ENCODE measurements at places on chromosomes 11 and 22.

DNA sequence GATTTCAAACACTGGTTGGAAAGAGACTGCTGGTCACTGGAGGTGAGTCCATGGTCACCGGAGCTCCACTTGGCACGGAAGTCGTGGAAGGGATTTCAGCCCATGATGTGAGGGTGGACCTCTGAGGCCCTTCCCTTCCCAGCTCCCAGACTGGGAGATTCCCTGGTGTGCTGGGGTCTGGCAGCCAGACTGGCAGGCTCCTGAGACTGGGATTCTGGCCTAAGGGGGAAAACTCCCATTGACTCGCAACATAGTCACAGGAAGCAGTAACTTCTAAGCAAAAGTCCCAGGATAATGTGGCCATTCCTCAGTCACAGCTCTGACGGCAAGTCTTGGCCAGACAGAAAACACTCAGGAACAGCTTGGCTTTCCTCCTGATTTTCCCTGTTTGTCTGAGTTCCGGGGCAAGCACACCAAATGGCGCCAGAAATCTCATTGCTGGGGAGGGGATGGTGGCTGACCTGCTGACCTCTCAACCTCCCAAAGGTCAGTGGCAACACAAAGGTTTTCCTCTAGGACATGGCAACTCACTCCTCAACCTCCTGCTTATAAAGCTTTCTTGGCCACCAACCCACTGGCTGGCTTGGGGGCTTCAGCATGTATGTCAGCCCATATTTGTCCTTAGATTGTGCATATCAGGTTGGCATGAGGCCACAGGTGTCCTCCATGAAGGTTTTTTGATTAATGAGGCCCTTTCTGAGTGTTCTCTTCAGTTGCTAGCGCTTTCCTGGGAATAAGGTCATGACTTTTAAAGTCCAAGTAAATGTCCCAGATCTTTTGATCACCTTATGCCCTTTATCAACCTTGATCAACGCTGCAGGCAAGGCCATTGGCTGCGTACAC, 99.5 kb downstream of the CCDC81 start:
- no peak for DNase-seq

DNA sequence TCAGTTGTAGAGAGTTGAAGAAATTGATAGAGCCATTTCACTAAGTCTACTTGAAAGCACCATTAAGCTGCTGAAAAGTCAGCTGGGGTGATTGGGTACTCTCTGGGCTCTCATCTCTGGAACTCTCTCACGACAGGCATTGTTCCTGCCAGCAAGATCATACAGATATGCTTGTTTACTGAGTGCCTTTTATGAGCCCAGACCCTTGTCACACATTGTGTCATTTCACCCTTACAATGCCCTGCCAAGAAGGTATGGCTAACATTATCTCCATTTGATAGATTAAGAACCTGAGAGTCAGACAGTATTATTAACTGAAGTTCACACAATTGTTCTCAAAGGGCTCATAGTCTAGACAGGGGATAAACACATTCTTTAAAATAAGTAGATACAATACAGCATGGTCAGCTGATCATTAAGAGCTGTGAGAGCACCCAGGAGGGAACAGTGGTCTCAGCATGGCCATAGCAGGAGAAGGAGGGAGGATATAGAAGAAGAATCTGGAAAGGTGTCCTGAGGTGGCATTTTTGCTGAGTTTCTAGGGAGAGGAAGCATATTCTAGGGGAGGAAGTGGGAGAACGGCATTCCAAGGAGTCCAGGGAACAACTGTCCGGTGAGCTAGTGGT, 580.5 kb downstream of the INSC start:
- no peak for DNase-seq

DNA sequence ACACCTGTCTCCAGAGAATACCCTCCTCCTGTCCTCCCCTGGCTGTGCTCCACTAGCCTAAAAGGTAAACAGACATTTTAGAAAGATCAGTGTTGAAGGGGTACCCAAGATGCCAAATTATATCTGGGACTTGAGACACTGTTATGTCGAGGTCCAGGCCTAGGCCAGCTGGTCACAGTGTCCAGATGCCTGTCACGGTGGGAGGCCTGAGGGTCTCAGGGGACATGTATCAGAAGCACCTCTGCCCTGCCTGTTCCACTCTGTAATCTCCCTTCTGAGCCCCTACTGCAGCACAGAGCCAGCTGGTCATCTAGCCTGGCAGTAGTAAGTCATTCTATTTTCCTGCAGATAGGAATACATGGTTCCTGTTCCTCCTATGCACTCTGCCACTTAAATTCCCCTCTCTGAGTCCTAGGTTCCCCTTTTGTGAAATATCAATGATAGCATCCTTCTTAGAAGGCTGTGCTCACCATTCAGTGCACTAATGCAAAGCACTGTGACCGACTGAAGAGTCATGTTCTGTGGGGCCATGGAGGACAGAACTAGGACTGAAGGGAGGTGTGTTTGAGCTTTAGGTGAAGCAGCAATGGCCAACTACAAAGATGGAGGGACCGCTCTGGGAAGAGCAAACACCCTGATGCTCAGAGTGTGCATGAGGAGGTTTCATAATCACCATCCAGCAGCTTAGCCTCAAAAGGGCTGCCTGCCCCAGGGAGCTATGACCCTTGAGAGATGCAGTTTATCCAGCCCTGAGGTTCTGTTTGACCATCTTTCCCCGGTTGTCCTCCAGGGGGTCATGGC, 44.8 kb upstream of the TUB start:
- DNase-seq = no peak

GRCh38 chr22:41917903-41918791, 3.3 kb upstream of the SHISA8 start:
- no peak for DNase-seq

- no peak for DNase-seq
These were observed 59.2 kb downstream of the LHFPL7 start for GRCh38 chr22:24887260-24887659.

DNA sequence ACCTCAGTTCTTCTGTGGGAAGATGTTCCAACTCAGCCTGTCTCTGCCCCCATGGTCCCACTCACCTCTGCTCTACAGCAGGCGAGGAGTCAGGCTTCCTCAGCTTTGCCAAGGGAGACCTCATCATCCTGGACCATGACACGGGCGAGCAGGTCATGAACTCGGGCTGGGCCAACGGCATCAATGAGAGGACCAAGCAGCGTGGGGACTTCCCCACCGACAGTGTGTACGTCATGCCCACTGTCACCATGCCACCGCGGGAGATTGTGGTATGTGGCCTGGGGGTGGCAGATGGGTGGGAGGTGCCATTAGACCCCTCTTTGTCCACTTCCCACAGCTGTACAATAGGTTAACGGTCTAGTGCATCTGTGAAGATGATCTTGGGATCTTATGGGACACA, 73.3 kb downstream of the MYO7A start:
- no peak for DNase-seq

- no peak for DNase-seq
These were observed 3.9 kb downstream of the CREB3L1 start for GRCh38 chr11:46281371-46281831.

GRCh38 chr11:124581817-124582216, 12.0 kb downstream of the OR8A1 start:
- no peak for DNase-seq

GRCh38 chr22:29171721-29172120, 34.0 kb upstream of the EMID1 start:
- no peak for DNase-seq

GRCh38 chr11:86461892-86462291, 87.2 kb downstream of the CCDC81 start:
- no peak for DNase-seq

GRCh38 chr11:97537407-97538150, 1147.8 kb downstream of the JRKL start:
- DNase-seq = no peak

DNA sequence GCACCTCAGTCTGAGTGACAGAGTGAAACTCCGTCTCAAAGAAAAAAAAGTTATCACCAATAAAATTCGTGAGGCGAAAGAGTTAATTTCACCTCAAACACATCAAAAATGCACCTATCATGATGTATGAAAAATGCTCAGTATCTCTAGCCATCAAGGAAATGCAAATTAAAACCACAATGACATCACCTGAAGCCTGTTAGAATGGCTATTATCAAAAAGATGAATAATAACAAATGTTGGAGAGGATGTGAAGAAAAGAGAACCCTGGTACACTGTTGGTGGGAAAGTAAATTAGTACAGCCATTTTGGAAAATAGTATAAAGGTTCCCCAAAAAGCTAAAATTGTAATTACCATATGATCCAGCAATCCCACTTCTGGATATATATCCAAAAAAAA, 23.6 kb downstream of the CHEK2 start:
- no peak for DNase-seq

- no peak for DNase-seq
These were observed 15.3 kb upstream of the NELL1 start for GRCh38 chr11:20654038-20654437.

DNA sequence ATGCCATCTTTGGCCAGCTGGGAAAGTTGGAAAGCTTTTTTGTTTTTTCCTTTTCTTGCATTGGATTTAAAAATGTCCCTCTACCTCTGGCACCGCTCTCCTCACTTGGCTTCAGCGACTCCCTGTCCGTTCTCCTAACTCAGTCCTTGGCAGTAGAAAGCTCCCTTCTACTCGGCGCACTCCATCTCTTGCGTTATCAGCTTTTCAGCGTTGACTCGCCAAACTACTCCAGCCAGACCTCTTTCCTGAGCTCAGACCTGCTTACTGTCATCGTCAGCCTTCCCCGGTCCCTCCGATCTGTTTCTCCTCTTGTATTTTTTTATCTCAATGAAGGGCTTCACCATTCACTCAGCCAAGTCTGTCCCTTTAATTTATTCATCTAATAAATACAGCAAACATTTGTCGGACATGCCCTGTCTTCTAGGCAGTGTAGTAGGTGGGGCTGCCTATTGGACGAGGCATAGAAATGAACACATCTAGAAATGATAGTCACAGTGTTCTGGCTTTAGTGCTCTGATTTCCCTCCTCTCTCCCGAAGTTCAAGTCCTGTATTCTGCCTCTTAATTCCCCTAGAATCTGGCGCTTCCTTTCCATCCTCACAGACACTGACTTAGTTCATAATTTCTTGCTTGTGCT, 839 bp downstream of the CEP164 start:
- no peak for DNase-seq

DNA sequence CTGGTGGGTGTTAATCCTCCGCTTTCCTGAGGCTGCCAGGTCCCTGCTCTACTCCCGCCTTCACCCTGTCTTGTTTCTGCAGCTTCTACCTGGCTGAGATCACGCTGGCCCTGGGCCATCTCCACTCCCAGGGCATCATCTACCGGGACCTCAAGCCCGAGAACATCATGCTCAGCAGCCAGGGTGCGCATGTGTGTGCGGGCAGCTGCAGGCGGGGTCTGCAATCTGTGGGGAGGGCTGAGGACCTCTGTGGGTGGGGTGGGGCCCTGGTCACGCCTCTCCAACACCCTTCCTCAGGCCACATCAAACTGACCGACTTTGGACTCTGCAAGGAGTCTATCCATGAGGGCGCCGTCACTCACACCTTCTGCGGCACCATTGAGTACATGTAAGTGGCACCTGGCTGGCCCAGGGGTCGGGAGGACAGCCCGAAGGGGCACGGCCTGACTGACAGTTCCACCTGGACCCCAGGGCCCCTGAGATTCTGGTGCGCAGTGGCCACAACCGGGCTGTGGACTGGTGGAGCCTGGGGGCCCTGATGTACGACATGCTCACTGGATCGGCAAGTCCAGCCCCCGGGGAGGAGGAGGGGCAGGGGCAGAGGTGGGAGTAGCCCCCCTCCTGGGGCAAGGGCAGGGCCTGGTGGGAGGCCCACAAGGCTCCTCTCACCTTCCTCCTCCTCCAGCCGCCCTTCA, 4.5 kb downstream of the RPS6KB2 start:
- DNase-seq = no peak

GRCh38 chr22:38415561-38416321, 39.3 kb downstream of the KCNJ4 start:
- DNase-seq = no peak

GRCh38 chr22:25997886-25998775, 171.1 kb upstream of the SEZ6L start:
- DNase-seq = no peak

DNA sequence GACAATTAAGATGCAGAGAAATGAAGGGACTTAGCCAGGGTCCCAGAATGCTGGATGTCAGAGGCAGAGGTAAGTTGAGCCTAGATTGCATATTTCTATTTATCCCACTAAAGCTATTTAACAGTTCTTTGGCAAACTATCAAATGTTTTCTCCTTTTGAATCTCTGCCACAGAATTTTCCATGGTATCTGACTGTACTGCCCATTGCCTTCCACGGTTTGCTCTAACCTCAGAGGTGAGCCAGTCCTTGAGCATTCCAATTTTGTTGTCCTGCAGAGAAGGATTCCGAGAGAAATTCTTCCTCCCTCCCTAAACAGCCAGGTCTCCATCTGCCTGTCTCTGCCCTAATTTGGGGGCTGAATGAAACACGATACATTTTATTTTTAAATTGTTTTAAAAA, 368.3 kb upstream of the SYN3 start:
- DNase-seq = no peak

GRCh38 chr22:37320726-37321677, 38.7 kb downstream of the CYTH4 start:
- DNase-seq = no peak

- no peak for DNase-seq
These were observed 103.0 kb downstream of the SPATA19 start for GRCh38 chr11:133742353-133742752.

DNA sequence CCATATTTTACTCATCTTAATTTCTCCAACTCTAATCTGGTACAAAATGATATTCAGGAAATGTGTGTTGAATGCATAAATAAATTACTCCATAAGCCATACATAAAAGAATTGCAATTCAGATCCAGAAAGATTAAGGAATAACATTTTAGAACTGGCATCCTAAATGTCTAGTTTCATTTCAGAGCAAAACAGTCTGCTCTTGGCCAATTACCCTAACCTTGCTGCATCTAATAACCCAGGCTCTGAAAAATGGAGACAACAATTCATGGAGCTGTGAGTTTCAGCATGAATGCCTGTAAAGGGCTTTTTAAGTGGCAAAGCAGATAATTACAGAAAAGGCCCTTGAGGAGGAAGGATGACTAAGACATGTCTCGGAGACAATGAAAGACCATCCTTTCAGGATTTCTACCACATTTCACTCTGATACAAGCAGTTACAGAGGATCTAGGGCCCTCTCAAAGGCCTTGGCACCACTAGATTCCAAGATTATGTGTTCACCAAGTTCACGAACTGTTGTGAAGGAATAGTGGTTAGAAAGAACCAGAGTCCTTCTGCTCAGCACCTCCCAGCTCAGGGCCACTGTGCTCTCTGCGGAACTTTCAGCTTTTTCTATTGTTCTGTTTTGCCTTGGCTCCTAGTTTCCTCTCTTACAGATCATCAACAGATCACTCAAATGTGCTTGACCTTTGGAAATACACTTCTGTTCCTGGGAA, 157.6 kb upstream of the BLID start:
- DNase-seq = no peak

DNA sequence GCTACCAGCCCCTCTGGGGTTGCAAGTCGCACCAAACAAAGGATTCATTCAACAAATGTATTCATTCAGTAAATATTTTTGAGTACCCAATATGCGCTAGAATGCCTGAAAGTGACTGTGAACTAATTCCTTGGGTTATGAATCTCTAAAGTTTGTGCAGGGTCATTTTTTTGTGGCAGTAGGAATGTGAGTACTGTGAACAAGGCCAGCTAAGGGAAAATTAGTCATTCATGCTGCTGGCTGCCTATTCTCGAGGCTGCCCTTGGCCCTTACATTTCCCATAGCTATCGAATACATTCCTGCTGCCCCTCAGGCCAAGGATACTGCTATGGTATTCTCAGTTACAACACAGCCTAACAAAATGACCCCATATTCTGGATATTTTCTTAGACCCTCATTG, 141.6 kb downstream of the TRPC6 start:
- DNase-seq = no peak
